Omental fat pad (tissue), 4 donors: ENCODE measurements at places on chromosomes 11 and 22.
A peak's percentile ranks its signal among the peaks of the same experiment; 100 is the strongest.

DNA sequence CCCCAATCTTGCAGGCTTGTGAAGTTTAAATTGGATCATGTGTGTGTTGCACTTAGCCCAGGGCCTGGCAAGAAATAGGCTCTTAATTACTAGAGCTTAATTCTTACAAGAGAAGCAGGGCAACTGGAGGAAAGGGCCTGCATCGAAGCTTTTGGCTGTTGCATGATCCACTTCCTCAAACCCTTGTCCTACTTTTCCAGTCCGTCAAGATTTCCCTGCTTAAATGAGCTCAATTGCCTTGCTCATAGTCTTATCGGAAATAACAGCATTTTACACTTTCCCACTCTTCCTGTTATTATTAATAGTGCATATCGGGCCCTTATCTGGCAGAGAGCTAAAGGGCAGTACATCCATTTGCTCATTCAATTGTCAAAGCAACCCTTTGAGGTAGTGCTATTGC is 18.1 kb downstream of the DTX4 start:
- DNase-seq = no peak

GRCh38 chr11:78039919-78040671 is 17.0 kb upstream of the KCTD14 start:
- DNase-seq = peak; percentile 42

DNA sequence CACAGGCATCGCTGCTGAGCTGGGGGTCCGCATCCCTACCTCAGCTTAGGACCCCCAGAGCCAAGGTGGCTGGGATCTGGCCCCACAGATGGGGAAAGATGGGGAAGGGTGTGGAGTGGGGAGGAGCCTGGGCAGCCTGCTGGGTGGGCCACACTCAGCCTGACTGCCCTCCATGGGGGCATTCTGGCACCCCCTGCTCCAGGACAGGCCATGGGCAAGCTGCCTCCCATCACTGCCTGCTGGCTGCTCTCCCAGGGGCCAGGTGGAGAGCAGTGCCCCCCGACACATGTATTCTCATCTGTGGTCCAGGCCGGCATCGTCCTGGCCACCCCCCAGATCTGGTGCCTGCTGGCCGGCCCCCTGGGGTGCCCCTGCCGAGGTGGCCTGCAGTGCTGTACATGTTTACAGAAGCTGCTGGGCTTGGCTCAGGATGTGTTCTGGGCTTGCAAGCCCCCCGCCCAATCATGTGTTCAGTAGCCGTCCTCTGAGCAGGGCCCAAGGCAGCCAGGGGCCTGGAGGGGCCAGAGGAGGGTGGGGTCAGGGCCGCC is 7.8 kb upstream of the MYRF start:
- no peak for DNase-seq

GRCh38 chr11:121661880-121662486 is 209.2 kb upstream of the SORL1-AS1 start:
- no peak for DNase-seq

- DNase-seq = no peak
Measured at GRCh38 chr11:6402561-6402981, 12.3 kb downstream of the SMPD1 start.
